ENCODE measurements at places on chromosomes 3 and 15.

DNA sequence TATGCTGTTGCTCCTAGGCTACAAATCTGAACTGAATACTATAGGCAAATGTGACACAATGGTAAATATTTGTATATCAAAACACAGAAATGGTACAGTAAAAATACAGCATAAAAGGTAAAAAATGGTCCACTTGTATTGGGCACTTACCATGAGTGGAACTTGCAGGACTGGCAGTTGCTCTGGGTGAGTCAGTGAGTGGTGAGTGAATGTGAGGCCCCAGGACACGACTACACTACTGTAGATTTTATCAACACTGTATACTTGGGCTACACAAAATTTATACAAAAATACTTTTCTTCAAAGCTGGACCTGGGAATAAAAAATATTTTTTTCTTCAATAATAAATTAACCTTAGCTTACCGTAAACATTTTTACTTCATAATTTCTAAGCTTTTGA lies 41.6 kb upstream of the DUT start:
- DNase-seq: no peak

DNA sequence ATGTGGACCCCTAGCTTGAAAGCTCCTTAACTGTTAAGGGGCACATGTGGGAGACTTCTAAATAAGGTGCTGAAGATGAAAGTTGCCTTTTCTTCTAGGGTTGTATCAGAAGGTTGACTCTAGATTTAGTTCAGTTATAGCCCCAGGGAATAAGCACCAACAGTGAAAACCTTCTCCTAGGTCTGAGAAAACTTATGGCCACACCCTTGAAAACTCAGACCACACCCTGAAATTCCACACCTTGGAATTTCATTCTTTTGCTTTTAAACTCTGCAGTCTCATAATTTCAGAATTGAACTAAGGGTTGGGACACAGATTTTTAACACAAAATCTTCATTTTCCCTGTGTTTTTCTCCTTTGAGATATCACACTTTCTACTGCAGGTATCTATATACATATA lies 355.8 kb upstream of the IL12A start:
- no peak for DNase-seq

- DNase-seq: no peak
Measured at GRCh38 chr3:78832785-78833204, 935.0 kb downstream of the ROBO1 start.

GRCh38 chr3:191220908-191221307 lies 21.9 kb downstream of the OSTN start:
- no peak for DNase-seq

- no peak for DNase-seq
Measured at GRCh38 chr3:101281521-101282030, 38.8 kb downstream of the IMPG2 start.

GRCh38 chr3:25007974-25008658 lies 419.9 kb upstream of the RARB start:
- DNase-seq: no peak

- DNase-seq: no peak
Measured at GRCh38 chr3:73074781-73075180, 13.3 kb downstream of the EBLN2 start.

- DNase-seq: no peak
Measured at GRCh38 chr3:150697646-150698045, 6.1 kb downstream of the ERICH6 start.

- no peak for DNase-seq
Measured at GRCh38 chr3:99637016-99637367, 1.4 kb upstream of the COL8A1 start.

GRCh38 chr3:194817936-194818335 lies 132.3 kb downstream of the FAM43A start:
- DNase-seq: no peak

DNA sequence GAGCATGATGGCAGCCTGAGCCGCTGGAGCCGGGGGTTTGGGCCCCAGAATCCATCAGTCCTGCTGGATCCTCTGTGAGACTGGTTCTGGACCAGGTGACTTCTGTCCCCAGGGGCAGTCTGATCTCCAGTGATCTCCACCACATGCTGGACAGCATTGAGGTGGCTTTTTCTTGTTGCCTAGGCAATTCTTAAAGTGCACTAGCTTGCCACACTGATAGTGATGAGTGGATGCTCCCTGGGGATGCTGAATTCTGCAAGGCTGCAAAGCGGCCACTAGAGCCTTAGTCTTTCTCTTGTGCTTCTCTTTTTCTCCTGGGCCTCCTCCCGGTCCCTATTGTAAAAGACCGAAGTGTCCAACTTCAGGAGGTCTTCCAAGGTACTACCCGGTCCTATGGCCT lies 70.4 kb upstream of the ATP11B start:
- DNase-seq: no peak

- no peak for DNase-seq
Measured at GRCh38 chr15:85412066-85412465, 31.7 kb downstream of the AKAP13 start.

GRCh38 chr3:15682561-15683185 lies 81.1 kb downstream of the BTD start:
- DNase-seq: no peak
